ENCODE measurements at places on chromosomes 2 and 18. TPM values are rescaled to one million over a fixed set of nuclear protein-coding genes. Genes with fewer than 3 reads are reported as not detected.

The SNTG2 gene
- 1.3 TPM for total RNA-seq

DNA sequence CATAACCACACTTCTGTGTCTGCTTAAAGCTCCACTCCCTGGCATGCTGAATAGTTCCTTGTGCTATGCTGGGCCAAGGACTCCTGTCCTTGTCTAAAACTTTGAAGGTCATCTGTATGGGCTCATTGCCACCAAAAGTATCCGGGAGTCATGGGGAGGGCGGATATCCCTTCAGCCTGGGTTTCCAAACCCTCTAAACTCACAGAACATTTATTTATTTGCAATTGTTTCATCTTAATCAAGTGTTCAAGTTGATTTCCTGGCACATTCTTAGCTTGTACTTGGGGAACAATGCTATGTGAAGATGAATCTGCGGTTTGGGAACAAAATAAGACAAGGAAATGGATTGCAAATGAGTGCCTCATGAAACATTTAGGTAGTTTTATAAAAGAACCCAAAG, 1.8 kb downstream of the NOSTRIN start:
- no peak for DNase-seq
- H3K36me3 ChIP-seq = no peaks in the 10 kb centered on the region
- H3K4me1 ChIP-seq = no peaks in the 10 kb centered on the region
- H3K4me3 ChIP-seq = no peak overlapping the region
- no peaks in the 10 kb centered on the region for H3K27me3 ChIP-seq

The CDKL4 gene
- total RNA-seq = not detected

- no peaks in the 10 kb centered on the region for H3K4me1 ChIP-seq
- no peak overlapping the region for H3K27ac ChIP-seq
- DNase-seq = no peak
Observed at GRCh38 chr2:148263890-148264289, 243.0 kb downstream of the MBD5 start.

GRCh38 chr2:41878056-41878455, 169.8 kb upstream of the PKDCC start:
- H3K36me3 ChIP-seq = no peaks in the 10 kb centered on the region
- no peaks in the 10 kb centered on the region for H3K27me3 ChIP-seq
- no peak overlapping the region for H3K27ac ChIP-seq

DNA sequence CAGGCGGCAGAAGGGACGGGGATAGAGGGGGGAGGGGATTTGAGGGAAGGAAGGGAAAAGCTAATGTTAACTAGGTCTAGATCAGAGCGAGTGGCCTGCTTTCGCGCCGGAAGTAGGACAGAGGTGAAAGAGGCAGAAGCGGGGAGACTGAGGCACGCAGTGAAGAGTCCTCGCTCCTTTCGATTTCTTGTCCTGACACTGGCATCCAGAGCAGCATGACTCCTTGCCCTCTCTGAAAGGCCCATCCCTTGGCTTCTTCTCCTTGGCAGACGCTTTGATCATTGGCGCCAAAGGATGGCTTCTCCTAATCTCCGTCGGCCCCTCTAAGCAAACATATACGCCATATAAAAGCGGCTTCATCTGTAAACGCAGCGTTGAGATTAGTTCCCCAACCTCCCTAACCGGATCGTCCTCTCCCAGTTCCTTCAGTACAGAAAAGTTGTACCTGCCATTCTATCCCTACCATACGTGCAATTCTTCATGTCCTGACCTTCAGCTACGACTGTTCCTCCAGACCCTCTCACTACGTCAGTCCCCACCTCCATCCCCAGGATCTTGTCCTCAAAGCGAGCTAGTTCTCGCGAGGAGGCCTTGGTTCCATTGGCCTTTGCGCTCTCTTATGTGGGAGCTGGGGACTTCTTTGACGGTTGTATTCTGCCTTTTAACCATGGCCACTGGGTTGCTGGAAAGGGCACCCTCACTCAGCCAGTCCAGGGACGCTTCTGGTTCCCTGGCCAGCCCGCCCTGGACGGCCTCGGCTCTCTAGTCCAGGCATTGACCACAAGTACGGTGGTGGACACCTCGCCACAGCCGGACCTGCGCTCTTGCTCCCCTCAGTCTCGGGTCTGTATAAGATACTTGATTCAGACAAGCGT, 857 bp upstream of the NEUROD1 start:
- no peaks in the 10 kb centered on the region for H3K36me3 ChIP-seq
- H3K4me1 ChIP-seq = peaks cover 41% of the 10 kb centered on the region
- no peak overlapping the region for H3K4me3 ChIP-seq
- H3K27ac ChIP-seq = no peak overlapping the region
